CD8-positive, alpha-beta T cell (primary cell): ENCODE measurements at places on chromosomes 13 and 19.

DNA sequence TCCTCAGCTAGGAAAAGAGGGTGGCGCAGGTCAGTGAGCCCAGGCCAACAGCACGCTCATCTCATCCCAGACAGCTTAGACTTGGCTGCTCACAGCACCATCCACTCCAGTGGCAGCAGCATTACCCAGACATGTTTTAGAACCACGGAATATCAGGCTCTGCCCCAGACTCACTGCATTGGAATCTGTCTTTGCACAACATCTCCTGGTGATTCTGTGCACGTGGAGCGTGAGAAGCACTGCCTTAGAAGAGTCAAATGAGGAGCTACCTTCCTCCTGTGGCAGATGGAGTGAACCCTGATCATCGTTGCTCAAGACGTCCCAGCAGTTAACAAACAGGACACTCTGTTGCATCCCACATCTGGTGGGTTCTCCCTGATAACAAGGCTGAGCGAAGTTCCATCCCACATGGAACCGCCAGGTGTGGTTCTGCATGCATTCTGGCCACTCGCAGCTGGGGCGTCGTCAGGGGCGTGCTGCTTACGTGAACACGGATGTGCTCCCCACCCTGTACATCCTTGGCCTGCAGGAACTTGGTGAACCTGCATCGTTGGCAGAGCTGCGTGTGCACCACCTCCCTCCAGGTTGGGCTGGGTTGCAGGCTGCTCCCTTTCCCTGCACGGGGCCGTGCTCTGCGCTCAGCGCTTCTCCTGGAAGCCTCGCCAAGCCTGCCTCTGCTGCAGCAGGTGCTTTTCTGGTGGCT lies 25.2 kb upstream of the ATP11A start:
- DNase-seq, result no peak

DNA sequence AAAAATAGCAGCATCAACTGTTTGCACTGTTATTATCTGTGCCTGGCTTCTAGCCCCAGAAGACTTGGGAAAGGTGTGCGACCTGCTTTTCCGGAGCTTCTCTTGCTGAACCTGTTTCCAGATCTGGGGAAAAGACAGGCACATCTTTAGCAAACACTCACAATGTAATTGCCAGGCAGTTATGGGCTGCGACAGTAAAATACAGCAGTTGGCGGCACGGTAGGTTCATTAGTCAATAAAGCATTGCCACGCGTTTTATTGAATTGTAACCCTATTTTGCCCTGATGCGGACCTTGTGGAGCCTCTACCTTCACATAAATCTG lies 223.7 kb upstream of the TSHZ3 start:
- peak; percentile 15 for DNase-seq

GRCh38 chr19:47239610-47240296 lies 8.8 kb upstream of the BBC3 start:
- DNase-seq, result peak; percentile 86

DNA sequence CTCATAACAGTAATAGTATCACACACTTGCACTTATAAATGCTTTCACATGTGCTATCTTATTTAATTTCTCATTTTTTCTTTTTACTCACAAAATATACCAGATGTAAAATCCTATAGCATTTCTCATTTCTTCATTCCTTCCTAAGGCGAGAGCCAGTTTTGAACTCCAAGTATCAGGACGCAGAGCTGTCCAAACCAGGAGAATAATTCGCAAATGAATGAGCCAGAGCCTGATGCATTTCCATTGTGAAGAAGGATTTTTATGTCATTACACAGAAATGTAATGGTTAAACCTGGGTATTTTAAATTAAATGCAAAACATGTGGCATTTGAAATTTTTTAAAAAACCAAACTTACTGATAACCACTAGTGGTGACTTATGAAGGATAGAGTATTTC lies 244.3 kb downstream of the RGCC start:
- DNase-seq, result no peak
